ENCODE measurements at places on chromosomes 12 and 14.

DNA sequence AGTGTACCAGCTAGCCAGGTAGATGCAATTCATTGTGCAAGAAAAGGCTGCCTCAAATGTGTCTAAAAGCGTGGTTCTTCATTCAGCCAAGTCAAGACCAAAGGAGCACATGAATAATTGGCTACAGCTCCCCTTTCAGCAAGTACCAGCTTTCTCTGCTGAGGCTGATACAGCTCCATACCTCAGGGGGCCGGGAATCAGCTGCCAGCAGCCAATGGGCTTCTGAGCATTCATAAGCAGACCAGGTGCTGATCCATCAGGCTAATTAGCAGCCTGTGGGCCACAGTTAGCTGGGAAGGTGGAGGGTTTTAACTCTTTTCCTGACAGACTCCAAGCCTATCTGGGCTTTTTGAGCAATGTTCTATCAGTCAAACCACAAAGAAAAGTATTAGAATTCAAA lies 264.7 kb downstream of the APAF1 start:
- no peak for DNase-seq

DNA sequence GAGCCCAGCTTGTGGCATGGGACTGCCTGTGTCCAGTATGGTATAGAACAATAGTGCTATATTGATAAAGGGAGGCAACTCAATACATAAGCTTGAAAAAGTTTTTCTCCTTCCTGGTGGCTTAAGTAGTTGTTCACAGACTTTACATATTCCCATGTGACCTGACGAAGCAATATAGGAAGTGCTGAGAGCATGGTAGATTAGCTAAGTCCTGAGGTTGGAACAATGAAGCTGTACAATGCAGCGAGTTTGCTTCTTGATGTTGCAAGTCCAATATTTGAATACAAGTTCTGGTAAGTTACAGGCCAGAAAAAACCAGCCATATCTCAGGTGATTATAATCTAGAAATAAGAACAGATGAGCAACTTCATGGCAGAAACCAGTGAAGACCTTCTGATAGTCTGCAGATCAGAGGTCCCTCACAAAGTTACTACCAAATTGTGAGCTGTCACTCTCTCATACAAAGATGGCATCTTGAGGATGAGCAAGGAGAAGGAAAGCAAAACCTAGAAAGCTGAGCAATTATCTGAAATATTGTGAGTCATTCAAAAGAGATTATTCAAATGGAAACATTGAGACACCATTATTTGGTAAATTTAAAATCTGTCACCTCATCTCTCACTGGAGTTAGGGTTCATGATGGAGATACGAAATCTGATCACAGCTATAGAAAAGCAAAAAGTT lies 72.9 kb upstream of the BTG1 start:
- DNase-seq, result no peak

GRCh38 chr12:103715494-103715893 lies 125.5 kb downstream of the NT5DC3 start:
- DNase-seq, result no peak

GRCh38 chr12:69338120-69338859 lies 9.9 kb upstream of the LYZ start:
- no peak for DNase-seq

DNA sequence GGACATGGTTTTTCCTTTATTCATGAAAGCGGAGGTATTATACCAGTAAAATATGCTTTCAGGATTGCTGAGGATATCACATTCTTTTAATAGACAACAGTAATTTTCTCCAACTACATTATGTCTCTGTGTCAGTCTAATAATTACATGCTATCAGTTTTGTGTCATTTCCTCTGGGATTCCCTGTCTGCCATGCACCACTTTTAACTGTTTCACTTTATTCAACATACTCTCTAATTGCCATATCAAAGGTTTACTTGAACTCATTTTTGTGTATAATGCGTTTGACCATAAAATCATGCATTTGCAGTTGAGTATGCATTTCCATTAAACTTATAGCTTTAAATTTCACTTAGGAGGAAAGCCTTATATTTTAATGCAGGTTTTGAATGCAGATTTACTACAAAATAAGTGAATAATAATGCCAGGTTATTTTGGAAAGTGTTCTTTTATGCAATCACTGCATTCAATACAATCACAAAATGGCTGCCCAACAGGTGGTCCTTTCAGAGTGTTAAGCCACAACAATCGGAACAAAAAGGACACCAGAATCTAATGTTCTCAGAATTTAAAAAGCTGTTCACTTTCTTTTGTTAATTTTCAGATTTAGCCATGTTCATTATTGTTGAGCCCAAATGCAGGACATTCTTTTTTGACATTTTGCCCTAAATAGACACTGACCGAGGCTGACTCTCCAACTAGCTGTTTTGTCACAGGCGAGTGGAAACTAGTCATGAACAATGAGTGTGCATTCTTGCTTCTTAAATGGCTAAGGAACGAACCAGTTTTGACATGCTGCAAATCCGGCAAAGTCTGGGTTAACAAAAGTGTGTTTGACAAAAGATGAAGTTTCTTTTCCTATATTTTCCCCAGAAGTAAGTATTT lies 40.9 kb downstream of the MBIP start:
- DNase-seq, result no peak

GRCh38 chr12:3295646-3296408 lies 195.2 kb upstream of the PRMT8 start:
- DNase-seq, result peak; percentile 66

DNA sequence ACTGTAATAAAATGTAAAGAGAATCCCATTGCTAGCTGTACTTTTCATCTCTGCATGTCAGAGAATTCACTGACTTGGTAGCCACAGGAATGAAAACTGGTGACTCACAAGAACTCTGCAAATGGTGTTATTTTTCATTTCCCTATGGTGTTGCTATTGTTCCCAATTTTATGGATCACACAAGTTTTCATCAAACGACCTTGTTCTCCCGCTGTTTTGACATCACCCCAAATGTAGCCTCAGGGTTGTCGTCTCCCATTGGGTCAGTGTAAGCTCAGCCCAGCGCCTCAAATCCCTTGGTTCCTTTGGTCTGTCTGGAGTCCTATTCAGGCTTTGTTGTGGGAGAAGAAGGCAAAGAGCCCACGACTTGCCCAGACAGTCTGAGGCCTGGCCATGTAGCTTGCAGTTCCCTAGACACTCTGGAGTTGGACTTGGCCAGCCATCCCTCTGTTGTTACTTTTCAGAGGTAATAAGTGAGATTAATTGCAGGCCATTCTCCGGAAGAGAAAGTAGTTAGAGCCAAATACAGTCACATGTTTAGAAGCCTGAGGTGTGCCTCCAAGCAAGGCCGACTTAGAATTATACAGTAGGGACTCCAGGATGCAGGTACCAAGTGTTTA lies 159.2 kb downstream of the TGFB3 start:
- peak; percentile 60 for DNase-seq

GRCh38 chr14:54052696-54053385 lies 96.2 kb upstream of the BMP4 start:
- DNase-seq, result no peak

DNA sequence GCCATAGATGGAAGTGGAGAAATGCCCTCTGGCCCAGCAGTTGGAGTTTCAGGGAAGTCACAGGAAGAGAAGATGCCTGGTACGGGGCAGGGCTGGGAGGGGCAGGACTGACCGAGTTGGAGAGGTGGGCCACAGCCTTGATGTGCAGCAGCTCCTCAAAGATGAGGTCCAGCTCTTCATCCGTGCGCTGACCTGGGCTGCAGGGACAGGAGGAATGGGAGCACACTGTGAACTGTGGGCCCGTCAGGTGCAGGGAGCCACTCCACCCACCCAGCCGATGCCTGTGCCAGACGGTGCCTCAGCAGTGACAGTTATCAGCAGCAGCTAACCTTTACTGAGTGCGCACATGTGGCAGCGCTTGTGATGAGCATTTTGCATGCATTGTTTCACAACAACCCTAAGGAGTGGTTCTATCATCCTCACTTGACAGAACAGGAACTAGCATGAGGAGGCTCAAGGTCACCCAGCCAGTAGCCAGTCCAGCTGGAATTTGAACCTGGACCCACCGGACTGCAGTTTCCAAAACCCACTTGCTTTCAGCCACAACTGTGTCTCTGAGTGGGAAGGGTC lies 8.4 kb downstream of the RAPGEF3 start:
- no peak for DNase-seq
